ENCODE measurements at places on chromosomes 4 and X.
A peak's percentile ranks its signal among the peaks of the same experiment; 100 is the strongest.

- DNase-seq: no peak
These were observed 154.4 kb downstream of the AMMECR1 start for GRCh38 chrX:110163488-110163887.

DNA sequence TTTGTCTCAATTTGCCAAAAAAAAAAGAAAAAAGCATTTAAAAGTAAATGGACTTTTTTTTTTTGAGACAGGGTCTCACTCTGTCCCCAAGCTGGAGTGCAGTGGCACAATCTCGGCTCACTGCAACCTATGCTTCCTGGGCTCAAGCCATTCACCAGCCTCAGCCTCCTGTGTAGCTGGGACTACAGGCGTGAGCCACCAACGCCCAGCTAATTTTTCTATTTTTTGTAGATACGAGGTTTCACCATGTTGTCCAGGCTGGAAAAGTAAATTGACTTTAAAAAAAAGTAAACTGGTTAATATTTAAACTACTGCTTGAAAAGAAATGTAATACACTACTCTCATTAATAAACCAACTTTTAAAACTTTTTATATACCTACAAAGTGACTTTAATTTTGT is 5.9 kb downstream of the AIFM1 start:
- DNase-seq: no peak

- DNase-seq: peak; percentile 79
These were observed at the start of gene GLOD5 for GRCh38 chrX:48761674-48762471. Gene GLOD5, plus strand, starts transcription at chrX:48761747. Its CDS starts 44 bp downstream, at chrX:48761791.

- no peak for DNase-seq
These were observed 3.5 kb downstream of the HGFAC start for GRCh38 chr4:3445111-3445820.

- no peak for DNase-seq
These were observed 45.8 kb downstream of the SLC39A8 start for GRCh38 chr4:102299354-102300107.

- DNase-seq: no peak
These were observed 166.5 kb downstream of the PRR32 start for GRCh38 chrX:126985981-126986380.

DNA sequence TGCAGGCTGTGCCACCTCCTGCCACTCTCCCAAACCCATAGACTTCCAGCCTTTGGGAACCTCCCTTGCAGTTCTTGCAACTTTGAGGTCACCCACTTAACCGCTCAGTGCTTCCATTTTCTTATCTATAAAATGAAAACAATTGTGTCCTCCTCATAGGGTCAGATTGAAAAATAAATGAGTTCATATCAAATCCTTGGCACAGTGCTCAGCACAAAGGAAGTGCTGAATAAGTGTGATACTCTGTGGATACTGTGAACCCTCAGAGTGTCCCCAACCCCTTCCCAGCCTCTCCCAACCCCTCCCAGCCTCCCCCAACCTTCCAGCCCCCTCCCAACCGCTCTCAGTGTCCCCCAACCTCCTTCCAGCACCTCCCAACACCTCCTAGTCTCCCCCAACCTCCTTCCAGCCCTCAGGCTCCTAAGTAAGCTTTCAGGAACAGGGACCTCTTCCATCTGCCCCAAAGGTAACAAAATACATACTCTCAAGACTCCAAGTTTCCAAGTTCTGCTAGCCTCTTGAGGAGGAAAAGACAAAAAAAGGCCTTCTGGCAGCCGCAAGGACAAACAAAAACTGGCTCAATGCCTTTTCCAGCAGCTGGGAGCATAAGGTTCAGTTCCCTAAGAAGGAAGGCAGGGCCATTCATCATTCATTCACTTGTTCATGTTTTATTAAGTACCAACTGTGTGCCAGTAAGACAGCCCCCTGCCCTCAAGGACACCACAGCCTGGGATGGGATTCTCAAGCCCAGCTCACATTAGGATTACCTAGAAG is 46.1 kb upstream of the LGI2 start:
- no peak for DNase-seq

DNA sequence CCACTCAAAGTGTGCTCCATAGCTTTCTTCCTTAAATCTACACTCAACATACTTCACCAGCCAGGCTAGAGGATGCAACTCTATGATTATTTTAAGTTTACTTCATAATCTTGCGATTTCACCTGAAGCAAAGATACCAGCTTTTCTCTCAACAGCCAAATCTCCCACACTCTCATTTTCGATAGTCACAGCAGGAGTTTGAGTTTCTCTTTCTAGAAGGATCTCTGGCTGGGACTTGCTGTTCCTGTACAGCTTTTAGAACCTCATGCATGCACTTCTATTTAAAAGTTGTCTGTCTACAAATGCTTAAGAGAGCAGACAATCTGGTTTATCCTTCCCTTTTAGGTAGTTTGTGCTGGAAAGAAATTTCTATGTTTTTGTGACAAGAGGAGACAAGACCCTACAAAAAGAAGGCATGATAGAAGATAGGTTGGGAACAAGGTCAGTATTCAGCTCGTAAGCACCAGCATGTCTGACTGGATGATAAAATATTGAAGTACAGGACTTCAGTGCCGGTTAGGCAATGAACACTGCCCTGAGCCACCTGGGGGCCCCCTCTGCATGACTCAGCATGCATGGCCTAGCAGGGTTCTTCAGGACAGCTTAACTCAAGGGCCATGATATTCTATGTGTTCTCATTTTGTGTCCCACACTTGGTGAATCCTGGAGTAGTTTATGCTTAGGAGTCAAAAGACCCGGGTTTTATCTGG is 65.6 kb downstream of the ATXN3L start:
- peak; percentile 41 for DNase-seq

- DNase-seq: no peak
These were observed 23.7 kb upstream of the PNPLA4 start for GRCh38 chrX:7950865-7951264.

GRCh38 chr4:125773931-125774330 is 459.2 kb downstream of the FAT4 start:
- no peak for DNase-seq

DNA sequence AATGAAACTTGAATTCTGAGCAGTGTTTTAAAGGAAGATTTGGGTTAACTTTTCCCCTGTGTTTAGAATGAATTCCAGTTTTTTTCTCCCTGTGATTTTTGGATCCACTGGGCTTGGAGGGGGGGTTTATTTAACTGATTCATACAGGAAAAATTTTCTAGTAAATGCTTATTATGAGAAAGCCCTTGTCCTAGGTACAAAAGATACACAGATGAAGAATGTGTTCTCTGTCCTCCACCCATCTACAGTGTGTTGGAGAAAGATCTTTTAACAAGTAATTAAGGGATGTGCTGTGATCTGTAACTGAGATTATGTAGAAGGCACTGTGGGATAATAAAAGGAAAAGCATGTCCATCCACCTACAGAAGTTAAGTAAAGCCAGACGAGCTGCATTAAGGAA is 103.9 kb downstream of the STIM2 start:
- DNase-seq: no peak

Measured in transverse colon (tissue), 4 donors.